ENCODE measurements at places on chromosomes 7 and 10.

DNA sequence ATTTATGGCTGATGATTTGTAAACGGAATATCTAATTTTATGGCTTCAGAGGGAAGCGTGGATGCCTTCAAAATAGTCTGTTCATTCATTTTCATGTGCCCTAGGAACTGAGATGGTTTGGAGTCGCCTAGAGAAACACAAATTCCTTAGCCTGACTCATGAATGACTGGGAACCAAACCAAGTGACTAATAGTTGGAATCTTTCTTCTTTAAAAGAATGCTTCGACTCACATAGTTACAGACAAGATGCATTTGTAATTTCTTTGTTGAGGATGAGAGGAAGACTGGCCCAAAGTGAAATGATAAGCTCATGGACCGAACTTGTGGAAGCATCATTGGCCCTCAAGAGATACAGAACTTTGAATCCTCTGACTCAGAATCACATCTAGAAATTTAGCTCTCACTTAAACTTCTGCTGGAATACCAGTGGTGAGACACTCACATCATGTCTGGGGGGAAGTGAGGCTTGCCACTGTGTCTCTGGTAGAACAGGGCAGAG is 1107.2 kb downstream of the NRG3 start:
- DNase-seq = no peak

- no peak for DNase-seq
These were observed 330.3 kb upstream of the GHITM start for GRCh38 chr10:83809001-83809400.

- no peak for DNase-seq
These were observed 109.0 kb downstream of the LHPP start for GRCh38 chr10:124570646-124571045.

DNA sequence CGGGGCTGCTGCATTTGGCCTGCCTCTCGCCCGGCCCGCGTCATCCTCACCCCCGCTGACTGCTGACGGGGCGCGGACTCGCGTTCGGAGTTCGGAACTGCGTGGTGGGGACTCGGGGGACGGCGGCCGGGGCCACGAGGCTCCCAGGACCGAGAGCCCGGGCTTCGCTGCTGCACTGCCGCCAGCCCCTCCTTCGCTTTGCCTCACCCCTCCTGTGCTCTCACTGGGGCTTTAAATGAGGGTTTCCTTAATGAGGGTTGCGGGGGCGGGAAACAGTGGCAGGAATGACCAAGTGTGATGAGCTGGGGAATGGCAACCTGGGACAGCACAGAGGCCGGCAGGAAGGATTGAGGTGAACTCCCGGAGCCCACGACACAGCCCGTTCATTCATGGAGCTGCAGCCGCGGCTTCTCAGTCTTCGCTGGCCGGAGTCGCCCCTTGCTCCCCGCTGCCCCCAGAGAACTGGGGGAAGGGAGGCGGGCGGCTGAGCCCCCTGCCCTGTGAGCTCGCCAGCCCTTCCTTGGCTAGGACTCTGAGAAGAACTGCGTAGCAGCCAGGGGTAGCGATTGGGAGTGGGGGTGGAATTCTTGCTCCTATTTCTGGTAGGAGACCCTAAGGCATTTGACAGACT is 1.5 kb upstream of the LRRC4 start:
- no peak for DNase-seq

DNA sequence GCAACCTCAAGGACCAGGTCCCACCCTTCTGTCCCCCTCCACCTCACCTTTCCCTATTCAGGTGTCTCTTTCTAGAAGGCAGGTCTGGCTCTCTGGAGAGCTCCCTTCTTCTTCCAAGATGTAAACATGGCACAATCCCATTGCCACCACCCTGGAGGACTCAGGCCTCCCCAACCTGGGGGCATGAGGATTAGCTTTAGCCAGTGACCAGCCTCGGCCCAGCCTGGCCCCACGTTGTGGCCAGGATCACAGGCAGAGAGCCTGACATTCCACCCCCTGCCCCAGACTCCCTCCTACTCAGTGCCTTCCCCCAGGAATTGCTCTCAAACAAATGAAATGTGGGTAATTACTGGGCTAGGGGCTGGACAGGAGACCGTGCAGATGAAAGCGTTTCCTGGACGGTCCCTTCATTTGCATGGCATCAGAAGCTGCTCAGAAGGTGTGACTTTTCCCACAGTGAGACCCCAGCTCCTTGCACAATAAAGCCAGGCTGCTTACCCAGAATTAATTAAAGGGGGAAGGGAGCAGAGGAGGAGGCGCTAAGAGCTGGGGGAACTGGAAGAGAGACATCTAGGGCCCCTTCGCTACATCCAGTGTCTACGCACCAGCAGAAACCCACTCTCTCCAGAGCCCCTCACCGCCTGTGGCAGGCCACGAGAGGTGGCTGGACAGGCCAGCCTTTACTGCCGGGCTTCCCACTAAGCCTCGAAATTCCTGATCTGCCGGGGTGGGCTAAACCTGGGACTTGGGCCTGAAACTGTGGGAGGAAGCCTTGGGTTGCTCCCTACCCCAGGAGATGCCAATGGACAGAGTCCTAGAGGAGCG is 7.7 kb downstream of the FGF8 start:
- DNase-seq = no peak

- no peak for DNase-seq
These were observed 25.6 kb upstream of the ADGRA1 start for GRCh38 chr10:133062085-133062484.

GRCh38 chr10:122669045-122669444 is 30.6 kb downstream of the C10orf120 start:
- DNase-seq = no peak

DNA sequence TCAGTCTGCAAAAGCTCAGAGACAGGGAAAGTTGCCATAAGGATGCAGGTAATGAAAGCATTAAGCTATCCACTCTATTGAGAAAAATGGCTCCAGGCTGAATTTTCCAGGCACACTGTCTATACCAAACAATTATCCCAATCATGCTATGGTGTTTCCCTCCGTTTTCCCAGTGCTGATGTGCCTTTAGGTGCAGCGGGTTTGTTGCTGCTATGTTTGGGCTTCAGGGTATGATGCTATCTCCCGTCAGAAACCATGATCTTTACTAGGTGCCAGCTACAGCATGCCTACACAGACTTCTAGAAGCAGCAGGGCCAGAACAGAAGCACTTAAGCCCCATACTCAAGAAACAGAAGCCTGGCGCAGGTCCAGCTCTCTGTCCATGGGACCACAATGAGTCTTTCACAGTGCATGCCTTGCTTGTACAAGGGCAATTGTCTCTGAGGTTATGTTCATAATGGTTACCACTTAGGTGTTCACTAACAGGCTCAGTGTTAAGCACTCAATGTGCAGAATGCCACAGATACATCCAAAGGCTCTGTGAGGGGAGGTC is 19.4 kb downstream of the STEAP1B start:
- DNase-seq = no peak

- DNase-seq = no peak
These were observed 40.3 kb downstream of the CYTH3 start for GRCh38 chr7:6232116-6232515.

- DNase-seq = no peak
These were observed 27.1 kb downstream of the BMS1 start for GRCh38 chr10:42809676-42810075.

GRCh38 chr10:44416021-44416771 is 31.3 kb upstream of the CXCL12 start:
- DNase-seq = no peak

GRCh38 chr7:151245360-151246101 is 3.0 kb downstream of the SMARCD3 start:
- peak; percentile 54 for DNase-seq

DNA sequence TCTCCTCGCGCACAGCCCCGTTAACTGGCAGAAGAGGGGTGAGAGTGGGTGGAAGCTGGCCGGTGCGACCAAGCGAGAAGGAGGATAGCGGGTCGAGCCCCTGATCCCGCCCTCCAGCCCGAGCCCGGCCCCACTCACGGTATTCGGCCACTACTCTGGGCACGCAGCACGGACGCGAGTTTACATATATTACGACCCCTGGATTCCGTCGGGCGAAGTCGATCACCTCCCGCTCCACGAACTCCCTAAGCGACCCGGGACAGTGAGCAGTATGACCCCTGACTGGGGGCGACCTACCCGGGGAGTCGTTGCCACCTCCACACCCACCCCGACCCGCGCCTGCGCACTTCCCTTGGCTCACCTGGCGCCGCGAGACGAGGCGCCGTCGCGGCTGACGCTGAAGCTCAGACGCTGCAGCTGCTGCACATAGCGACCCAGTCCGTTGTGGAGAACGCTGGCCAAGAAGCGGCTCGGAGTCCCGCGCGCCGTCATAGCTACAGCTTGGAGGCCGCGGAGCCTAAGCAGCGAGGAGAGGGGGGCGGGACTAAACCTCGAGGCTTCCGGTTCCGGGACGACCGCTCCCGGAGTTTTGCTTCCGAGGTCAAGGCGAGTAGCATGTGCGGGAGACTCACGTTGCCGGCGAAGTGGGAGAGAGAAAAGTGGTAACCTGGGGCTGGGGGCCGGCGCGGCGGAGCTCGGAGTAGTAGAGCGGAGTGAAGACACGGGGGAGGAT is at the start of the genes MRPL43 and TWNK:
Gene MRPL43 (minus strand): TSS at position 546 of the 733 bp plus-strand sequence. CDS start 54 bp downstream, at position 492.
Gene TWNK (plus strand): TSS at position 592 of the 733 bp plus-strand sequence. CDS start 668 bp downstream, outside the sequence.
- peak; percentile 74 for DNase-seq

DNA sequence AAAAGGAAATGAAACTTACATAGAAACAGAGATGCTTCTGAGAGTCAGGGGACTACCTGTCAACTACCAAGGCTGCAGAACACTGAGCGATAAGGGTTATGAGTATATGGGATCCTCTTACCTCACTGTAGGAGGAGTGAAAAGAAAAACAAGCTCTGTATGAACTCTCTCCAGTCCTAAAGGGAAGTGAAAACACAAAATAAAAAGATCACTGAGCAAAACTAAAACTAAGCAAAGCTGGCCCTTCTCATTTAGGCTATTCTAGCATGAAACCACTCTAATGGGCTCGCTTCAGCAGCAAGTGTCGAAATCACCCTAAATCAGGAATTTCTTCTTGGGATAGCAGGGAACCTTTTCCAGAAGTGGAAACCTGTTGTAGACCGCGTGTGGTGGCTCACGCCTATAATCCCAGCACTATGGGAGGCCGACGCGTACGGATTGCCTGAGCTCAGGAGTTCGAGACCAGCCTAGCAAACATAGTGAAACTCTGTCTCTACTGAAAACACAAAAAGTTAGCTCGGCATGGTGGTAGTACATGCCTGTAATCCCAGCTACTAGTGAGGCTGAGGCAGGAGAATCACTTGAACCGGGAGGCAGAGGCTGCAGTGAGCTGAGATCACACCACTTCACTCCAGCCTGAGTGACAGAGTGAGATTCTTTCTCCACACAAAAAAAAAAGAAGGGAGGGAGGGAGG is 27.0 kb downstream of the DCLRE1C start:
- DNase-seq = no peak

GRCh38 chr10:78408671-78409472 is 375.2 kb downstream of the RPS24 start:
- DNase-seq = no peak

- DNase-seq = no peak
These were observed 30.3 kb downstream of the PIK3CG start for GRCh38 chr7:106895246-106895864.

GRCh38 chr7:92498557-92498956 is 20.8 kb upstream of the ERVW-1 start:
- DNase-seq = no peak

DNA sequence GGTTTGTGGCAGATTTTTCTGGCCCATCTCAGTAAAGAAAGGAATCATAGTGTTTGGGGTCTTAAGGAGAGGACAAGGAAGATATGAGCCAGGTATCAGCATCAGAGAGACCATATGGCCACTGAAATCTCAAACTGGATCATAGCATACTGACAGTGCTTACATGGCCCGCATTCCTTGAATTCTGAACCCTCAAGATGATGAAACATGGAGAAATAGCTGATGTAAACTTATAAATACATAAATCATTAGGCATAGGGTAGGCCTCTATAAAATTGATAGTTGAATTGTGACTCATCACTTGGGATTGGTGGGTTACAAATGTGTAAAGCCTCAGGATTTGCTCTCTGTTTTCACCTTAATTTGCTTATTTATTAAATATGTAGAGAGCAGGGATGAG is 688.5 kb downstream of the CNTNAP2 start:
- no peak for DNase-seq

DNA sequence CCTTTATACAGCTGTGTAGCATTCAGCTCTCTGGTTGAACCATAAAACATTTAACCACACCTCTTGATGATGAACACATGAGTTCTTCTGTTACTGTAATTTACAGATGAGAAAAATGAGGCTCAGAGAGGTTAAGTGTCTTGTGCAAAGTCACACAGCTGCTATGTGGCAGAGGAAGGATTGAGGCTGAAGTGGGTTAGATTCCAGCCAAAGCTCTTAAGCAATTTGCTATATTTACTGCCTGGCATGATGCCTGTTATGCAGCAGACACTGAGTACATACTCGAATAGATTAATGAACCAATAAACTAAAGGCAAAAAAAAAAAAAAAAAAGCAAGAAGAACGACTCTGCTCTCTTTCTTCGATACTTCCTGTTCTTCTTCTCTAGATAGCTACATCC is 35.7 kb downstream of the GFRA1 start:
- DNase-seq = no peak

DNA sequence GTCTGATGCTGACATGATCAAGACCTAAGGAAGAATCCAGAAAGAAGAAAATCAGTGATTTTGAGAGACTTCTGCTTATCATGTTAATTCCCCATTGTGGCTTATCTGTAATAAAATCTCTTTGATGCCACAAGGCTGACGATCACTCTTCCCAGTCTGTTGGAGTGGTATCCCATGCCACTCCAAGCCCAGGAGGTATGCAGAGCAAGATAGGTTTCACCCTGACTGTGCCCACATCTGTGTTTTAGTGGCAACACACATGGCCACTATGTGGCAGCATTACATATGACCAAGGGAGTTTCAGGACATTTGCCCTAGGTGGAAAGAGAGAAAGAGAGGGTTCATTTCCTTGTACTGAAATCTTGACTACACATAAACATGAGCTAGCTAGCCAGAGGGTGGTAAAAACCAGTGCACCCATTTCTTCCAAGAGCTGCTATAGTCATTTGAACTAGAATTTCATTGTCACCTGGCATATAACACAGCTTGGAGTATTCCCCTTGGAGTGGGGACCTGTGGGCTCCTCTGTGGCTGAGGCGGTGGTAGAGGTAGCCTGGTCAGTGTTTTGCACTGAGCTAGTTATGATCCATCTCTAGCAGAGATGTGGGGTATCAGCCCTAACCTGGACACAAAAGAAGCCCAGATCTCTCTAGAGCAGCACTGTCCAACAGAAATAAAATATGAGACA is 20.8 kb downstream of the LAMB4 start:
- DNase-seq = no peak

DNA sequence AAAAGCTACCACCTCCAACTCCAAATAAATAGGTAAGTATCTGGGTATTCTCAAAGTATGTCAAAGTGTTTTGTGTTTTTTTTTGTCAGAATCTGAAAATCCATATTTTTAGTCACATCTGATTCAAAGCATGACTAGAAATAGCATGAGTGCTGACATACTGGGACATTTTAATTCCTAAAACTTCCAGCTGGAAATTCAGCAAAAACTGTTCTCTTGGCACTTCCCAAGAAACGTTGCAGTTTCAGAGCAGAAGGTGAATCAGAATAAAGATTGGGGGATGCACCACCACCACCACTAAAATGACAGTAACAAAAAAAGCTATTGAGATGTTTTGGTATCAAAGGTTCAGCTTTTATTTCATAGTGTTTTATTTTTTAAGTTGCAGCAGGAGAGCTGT is 724.6 kb upstream of the CELF2 start:
- no peak for DNase-seq
